ENCODE measurements at places on chromosomes 4 and X.
A peak's percentile ranks its signal among the peaks of the same experiment; 100 is the strongest.

DNA sequence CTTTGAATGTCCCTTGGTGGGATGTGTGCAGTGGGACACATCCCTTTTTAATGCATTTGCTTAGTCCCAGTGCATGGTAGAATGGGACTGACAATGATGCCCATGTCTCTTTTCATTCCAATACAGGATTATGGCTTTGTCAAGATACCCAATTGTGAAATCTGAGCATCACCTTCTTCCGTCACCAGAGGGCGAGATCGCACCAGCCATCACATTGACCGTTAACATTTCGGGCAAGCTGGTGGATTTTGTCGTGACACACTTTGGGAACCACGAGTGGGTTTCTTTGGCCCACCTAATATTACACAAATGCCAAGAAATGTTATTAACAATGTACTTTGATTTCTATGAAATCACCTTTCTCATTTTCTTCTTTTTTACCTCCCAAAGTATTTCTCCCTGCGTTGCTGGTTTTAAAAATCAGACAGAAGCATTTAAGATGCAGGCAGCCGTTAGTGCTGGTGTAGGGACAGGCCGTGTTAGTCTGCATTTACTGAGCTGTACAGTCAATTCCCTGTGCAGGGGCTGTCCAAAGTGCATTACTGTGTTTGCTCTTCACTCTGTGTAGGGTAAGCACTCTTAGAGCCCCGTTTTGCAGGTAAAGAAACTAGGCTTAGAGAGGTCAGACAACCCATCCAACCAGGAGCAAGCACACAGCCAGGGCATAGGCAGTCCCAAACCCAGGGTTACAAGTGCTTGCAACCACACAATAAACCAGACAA, 46.5 kb downstream of the CWH43 start:
- DNase-seq = no peak

DNA sequence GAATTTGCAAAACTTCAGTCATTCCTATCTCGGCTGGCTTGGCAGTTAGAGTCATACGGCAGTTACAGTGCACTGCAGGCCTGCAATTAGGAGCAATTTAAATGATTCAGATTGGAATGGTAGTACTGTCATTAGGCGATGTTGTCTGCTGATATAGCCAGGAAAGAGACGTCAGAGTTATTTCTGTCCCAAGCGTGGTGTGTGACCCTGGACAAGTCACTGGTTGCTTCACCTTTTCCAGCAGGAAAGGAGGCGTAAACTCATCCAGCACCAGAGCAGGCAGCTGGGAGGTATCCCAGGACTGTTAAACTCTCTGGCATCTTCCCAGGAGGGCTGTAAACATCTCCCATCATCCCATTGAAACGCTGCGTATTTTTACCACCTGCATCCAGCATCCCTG, 836 bp upstream of the LNX1 start:
- DNase-seq = peak; percentile 28

- no peak for DNase-seq
Measured at GRCh38 chr4:39103291-39103690, 41.3 kb downstream of the KLHL5 start.

GRCh38 chrX:124476562-124476961, 130.2 kb downstream of the SH2D1A start:
- DNase-seq = no peak

- DNase-seq = no peak
Measured at GRCh38 chr4:139924782-139925181, 229.2 kb downstream of the MAML3 start.

DNA sequence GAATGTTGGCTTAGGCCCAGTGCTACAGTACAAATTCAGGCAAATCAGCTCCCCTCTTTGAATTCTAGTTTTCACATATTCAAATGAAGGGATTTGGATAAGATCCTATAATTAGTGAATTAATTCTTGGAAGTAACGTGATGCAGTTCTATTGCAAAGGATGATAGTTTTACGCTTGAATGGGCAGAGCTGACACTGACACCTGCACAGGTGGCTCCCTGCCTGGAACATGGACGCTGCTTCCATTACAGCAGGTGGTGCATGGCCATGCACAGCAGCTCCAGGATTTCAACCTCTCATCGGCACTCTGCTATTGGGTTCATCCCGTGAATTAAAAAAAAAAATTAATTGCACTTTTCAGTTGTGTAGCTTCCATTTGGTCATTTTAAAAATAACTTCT, 28.4 kb upstream of the RPS6KA6 start:
- peak; percentile 43 for DNase-seq

DNA sequence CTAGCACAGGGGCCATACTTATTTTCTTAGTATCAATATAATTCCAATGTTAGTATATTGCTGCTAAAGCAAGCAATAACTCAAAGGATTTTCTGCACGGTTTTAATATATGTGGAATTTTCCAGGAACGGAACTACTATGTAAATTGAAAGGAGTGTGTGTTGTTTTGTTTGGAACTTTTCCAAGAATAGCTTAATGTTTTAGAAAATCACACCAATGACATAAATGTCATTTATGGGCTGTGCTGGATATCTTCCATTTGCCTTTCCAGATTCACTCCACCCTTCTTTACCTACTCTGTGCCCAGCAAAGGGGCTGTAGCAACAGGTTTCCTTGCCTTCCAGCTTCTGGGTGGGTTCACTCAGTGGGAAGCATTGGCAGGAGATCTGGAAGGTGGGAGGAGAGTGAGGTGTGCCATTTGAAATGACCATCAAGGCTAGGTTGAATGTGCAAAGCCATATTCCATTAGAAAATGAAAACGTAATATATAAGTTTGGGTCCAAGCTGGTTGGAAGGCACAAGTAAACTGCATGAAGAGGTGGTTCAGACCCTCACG, 25.2 kb upstream of the ZFX start:
- DNase-seq = no peak

GRCh38 chrX:129818123-129818522, 25.6 kb downstream of the ZDHHC9 start:
- no peak for DNase-seq

GRCh38 chrX:134191281-134191680, 45.7 kb upstream of the CCDC160 start:
- no peak for DNase-seq

- no peak for DNase-seq
Measured at GRCh38 chr4:133275246-133275645, 126.2 kb downstream of the PCDH10 start.

- no peak for DNase-seq
Measured at GRCh38 chr4:182978152-182978827, 61.1 kb upstream of the DCTD start.

- DNase-seq = no peak
Measured at GRCh38 chrX:111164728-111165127, 68.7 kb downstream of the PAK3 start.

DNA sequence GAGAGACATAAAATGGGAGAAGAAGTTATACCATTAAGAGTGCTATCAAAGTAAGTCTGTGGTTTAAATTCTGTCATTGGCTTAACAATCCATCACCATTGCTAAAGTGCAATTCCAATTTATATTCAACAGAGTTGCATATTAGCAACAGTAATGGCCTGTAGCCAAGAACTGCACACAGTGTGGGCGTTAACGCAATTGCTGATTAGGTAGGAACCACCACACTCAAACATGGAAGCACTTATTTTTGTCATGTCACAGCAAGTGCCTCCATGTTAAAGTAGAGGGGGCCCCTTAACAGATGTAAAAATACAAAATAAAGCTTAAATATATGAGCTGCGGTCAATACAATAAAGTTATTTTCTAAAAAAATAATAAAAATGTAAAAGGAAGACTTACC, 10.8 kb downstream of the LARP7 start:
- no peak for DNase-seq

DNA sequence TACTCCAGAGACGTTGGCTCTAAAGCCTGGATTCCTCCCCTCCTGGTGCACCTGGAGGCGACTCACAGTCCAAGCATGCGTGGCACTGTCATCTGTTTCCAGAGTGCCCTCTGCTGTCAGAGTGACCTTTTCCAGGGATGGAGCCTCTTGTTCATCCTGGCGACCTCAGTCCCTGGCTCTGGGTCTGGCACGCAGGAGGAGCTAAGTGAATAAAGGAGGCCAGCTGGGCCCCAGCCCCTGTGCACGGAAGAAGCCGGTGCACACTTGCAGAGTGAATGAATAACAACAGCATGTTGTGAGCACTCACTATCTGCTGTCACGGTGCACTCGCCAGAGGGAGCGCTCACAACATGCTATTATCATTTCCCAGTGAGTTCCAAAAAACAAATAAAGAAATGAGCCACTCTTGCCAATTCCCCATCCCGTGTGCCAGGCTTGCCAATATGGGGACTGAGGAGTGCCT, 27.8 kb upstream of the PSAPL1 start:
- DNase-seq = peak; percentile 45

DNA sequence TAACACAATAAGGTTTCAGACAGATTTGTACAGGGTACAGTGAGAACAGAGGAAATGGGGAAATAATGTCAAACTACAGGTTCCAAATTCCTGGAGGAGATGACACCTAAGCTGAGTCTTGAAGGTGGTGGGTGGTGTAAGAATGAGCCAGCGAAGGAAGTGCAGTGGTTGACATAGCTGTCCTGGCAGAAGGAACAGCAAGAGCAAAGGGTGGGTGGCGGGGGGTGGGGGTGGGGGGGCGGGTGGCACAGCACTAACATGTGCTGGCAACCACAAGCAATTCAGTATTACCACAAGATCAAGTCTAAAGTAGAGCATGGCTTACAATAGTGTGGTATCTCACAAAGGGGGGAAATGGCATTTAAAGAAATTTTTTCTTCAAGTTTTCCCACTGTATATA, 13.1 kb upstream of the G3BP2 start:
- no peak for DNase-seq

DNA sequence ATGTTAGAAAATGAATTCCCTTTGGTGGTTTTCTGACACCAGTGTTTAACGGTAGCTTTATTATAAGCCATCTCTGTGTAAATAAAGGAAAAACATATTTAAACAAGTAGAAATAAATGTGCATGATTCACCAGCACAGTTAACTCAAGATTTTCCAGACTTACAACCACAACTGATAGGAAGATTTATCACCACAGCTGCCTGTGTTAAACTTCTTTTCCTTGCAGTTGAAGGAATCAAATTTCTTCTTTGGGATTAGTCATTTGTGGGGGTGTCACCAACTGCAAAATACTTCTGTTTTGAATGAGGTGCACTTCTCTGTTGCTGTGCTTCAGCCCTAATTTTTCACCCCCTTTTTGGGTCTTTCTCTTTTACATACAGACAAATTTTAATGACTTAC, 128.1 kb upstream of the STK26 start:
- DNase-seq = no peak

- DNase-seq = no peak
Measured at GRCh38 chrX:153800177-153800722, 5.8 kb downstream of the SSR4 start.

- no peak for DNase-seq
Measured at GRCh38 chr4:135192751-135193535, 991.4 kb upstream of the PABPC4L start.

DNA sequence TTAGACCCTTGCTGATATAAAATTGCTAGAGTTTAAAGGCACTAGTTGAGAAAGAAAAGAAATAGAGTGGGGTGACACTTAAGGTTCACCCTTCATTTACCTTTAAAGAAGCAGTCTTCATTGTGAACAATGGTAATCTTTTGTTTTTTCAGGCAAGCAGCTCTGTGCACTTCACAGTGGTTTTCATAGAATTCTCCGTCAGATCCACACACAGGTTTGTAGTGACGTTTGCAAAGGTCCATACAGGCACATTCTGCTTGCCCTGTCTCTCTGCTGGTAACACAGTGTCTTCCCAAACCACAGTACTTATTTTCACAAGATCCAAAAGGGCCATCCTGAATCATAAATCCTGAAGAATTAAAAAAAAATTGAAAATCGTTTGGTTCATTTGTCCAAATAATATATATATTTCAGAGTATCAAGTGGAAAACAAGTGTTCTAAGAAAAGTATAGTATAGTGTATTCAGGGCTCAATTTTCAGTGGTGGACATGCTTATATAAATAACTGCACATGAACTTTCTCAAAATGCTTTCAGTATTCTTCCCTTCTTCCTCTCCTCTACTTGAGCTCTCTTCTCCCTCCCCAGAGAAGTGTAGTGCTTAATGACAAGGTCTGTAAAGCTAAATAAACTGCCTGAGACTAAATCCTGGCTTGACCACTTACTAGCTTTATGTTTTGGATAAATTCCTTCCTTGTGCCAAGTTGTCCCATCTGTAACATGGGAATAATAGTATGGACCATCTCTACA, 243.3 kb downstream of the FSTL5 start:
- no peak for DNase-seq

DNA sequence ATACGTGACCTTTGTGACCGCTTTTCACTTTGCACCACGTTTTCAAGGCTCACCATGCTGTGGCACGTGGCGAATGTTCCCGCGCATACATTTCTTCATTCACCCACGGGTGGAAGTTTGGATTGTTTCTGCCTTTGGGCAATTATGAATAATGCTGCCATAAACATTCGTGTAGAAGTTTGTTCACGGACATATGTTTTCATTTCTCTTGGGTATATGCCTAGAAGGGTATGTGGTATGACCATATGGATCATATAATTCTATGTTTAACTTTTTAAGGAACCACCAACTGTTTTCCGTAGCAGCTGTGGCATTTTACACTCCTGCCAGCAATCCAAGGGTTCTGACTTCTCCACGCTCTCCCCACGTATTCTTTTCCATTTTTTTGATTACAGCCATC, 60.9 kb upstream of the MXD4 start:
- DNase-seq = no peak

GRCh38 chr4:40176602-40177001, 20.2 kb upstream of the RHOH start:
- no peak for DNase-seq

DNA sequence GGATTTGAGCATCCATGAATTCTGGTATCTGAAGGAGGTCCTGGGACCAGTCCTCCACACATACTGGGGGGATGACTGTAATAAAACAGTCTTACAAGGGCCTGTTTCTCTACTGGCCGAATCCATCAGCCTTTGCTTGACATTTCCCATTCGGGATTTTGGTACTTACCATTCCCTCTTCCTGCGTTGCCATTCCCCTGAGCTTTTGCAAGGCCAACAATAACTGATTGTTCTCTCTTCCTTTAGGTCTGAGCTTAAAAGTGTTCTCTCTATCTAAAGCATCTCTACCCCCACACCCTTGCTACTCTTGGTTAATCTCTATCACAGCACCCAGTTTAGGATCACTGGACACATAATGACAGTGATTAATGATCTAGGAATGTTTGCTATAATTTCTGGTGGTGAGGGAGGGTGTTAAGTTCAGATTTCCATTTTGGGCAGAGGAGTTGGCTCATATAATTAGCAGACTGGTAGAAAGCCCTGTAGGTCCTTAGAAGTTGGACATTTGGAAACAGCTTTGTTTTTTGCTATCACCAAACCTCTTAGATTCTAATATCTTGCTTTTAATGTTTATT, 29.4 kb downstream of the TMA16 start:
- no peak for DNase-seq

GRCh38 chrX:155127940-155128339, 56.6 kb downstream of the BRCC3 start:
- no peak for DNase-seq

- no peak for DNase-seq
Measured at GRCh38 chrX:135581496-135581895, 61.0 kb downstream of the INTS6L start.

GRCh38 chr4:101794806-101795205, 4.3 kb downstream of the BANK1 start:
- DNase-seq = no peak
